ENCODE measurements at places on chromosomes 3 and 15.

- no peak for DNase-seq
These were observed 10.6 kb upstream of the PARL start for GRCh38 chr3:183895296-183895695.

DNA sequence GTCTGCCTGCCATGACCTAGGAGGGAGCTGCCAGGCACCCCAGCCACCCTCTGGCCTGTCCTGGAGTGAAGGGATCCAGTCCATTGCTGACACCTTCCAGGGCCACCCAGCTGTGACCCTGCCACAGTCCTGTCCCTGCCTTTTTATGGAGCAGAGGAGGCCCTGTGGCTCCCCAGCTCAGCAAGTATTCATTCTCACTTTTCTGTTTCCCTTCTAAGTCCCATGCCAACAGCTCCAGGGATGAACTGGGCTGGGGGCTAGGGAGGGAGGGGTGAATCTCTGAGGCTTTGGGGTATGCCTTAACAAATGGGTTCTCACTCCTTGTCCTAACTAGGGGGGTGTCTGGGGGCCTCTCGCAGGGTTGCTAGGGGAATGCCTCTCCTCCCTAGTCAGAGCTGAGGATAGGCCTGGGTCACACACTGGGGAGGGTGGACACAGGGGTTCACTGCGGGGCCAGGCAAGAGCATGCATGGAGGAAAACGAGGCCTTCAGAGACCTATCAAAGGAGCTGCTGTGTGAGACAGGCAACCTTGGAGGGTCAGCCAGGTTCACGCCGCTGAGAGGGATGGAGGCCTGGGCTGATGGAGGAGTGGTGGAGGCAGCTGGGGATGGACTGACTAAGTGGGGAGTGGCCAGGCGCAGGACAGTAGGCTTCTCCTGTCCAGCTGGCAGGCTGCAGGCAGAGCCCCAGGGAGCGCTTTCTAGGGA lies 31.8 kb downstream of the EPHB3 start:
- no peak for DNase-seq

DNA sequence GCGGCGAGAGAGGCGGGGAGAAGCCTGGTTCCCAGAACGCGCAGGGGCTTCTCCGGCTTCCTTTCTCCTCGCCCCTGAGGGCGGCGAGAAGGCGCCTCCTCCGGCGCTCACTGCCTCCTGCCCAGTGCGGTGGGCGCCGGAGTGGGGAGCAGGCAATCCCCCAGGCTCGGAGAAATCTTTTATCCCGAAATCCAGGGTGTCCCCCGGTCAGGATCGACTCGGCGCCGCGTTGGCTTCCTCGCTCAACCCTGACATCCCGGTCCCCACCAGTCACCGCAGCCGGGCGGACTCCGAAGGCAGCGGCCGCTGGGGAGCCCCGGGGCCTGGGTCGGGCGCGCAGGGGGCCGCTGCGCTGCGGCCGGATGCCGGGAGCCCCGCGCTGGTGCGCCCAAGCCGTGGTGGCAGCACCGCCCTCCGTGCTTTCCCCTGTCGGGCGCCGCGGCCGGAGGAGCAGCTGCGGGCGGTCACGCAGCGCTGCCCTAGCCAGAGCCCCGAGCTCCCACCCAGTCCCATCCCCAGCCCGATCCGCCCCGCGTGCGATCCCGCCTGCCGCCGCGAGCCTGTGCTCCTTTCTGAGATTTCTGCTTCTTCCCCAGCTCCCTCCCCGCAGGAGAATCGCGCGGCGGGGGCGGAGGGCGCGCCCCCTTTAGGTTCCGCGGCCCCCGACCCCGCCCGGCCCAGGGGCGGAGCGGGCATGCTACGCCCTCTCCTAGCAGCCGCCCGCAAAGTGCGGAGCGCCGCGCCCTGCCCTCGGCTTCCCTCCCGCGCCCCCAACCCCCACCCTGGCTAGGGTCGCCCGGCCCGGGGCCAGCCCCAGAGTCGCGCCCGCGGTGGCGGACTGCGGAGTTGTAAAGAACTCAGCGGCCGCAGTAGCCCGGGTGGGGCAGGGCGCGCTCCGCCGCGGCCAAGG lies 683 bp upstream of the CACNA2D3 start:
- DNase-seq = no peak

GRCh38 chr3:29892976-29893554 lies 612.2 kb downstream of the RBMS3 start:
- no peak for DNase-seq

DNA sequence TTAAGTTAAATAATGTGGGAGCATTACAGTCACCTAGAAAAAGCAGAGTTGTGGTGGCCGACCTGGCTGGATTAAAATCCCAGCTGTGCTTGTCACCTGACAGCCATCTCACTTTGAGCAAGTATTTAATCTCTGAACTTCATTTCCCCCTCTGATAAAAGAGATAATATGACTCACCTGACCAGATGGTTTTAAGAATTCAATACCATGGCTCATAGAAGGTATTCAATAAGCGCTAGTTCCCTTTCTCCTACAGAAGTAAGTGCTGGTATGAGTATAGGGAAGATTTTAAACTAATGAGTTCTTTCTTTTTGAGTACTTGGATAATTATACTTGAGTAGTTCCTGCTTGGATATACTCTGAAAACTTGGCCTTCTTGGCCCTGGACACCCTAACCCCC lies 325.5 kb downstream of the IL5RA start:
- DNase-seq = no peak

DNA sequence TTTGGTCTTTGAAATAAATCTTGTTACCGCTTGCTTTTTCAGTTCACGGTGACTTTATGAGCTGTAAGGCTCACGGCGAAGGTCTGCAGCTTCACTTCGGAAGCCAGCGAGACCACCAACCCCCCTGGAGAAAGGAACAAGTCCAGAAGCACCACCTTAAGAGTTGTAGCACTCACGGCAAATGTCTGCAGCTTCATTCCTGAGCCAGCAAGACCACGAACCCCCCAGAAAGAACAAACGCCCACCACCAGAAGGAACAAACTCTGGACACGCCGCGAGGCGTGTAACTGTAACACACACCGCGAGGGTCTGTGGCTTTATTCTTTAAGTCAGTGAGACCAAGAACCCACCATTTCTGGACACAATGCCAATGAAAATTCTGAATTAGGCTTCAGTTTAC lies 28.8 kb downstream of the GOLGA6A start:
- no peak for DNase-seq

DNA sequence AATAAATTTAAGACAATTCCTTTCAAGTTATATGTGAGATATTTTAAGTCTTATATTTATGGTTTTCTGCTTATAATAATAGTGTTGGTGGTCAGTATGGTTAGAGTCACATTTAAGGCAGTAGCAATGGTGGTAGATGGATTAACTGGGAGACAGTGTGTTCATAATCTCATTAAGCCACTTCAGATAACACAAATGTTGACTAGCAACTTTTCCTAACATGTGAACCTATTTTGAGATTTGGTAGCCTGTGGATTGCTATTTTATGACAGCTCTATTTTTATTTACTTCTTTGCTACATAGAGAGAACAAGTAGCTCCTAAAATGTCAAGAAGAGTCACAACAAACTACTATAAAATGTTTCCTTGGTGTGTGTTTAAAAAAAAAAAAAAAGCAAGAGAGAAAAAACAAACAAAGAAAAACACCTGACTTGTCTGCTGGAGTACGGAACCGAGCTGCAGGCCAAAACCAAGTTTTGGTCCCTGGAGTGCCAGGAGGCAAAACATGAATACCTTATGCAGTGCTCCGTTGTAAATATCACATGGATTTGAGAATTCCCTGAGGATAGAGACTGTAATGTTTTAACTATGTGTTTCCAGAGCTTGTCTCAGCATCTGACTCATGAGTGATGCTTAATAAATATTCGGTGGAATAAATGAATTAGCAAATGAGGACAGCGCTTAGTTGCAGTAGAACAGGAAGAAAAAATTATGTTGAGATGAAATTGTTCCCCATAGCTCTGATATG lies 457.1 kb upstream of the ROBO2 start:
- DNase-seq = no peak

- no peak for DNase-seq
These were observed 114.7 kb upstream of the ALDH1A3 start for GRCh38 chr15:100764778-100765466.

- DNase-seq = no peak
These were observed 25.8 kb downstream of the NAALADL2 start for GRCh38 chr3:174884776-174885568.

- no peak for DNase-seq
These were observed 485 bp downstream of the CELF6 start for GRCh38 chr15:72319360-72319984.

GRCh38 chr3:194314388-194315068 lies 36.6 kb downstream of the CPN2 start:
- DNase-seq = no peak

DNA sequence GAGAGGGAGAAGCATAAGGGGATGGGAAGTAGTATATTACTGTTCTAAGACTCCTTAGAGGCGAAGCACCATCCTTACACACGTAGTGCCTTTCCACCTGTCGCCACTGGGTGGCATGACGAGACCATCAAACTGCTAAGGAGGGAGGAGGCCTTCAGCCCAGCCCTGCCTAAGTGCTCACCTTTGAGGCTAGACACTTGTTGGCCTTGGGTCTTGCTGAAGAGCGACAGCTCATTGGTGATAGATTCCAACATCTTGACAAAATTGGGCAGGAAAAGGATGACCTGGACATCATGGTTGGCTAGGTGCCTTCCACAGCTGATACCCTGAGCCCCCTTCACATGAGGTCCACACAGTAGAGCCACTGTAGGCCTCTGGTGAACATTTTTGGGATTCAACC lies 19.6 kb downstream of the CLK3 start:
- peak; percentile 31 for DNase-seq

DNA sequence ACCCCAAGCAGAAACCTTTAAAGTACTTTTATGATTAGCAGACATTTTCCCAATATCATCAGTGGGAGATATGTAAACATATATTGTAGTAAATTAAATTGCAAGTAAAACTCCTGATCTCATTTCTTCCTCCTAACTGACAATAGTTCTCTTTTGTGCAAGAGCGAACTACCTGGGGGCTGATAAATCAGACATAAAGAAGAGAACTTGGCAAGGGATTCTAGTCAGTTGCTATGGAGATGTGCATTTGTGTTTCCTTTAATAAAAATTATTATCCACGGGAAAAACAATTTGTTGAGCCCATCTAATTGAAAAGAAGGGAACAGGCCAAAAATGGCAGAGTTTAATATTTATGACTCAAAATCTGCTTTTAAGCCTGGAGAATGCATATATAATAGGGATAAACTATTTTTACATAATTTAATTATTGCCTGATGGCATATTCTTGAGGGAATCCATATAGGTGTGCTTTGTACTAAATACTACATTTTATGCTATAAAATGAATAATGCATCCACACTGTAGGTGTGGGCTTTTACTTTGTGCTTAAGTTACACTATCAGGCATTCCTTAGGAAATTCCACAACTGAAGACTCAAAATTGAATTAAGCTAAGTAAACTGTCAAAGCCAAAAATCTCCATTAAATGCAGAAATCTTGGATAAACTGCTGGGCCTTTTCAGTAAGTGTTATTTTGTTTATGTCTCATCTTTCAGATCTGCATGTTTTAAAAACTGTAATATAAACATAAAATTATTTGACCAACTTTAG lies 258.1 kb downstream of the ERC2 start:
- no peak for DNase-seq

All from activated CD8-positive, alpha-beta memory T cell treated with anti-CD3 and anti-CD28 coated beads for 48 hours (primary cell).